Urothelium cell line (cell line): ENCODE measurements at places on chromosomes 6 and 20.

GRCh38 chr6:74734901-74735300 is 471.0 kb downstream of the COL12A1 start:
- no peak for DNase-seq

DNA sequence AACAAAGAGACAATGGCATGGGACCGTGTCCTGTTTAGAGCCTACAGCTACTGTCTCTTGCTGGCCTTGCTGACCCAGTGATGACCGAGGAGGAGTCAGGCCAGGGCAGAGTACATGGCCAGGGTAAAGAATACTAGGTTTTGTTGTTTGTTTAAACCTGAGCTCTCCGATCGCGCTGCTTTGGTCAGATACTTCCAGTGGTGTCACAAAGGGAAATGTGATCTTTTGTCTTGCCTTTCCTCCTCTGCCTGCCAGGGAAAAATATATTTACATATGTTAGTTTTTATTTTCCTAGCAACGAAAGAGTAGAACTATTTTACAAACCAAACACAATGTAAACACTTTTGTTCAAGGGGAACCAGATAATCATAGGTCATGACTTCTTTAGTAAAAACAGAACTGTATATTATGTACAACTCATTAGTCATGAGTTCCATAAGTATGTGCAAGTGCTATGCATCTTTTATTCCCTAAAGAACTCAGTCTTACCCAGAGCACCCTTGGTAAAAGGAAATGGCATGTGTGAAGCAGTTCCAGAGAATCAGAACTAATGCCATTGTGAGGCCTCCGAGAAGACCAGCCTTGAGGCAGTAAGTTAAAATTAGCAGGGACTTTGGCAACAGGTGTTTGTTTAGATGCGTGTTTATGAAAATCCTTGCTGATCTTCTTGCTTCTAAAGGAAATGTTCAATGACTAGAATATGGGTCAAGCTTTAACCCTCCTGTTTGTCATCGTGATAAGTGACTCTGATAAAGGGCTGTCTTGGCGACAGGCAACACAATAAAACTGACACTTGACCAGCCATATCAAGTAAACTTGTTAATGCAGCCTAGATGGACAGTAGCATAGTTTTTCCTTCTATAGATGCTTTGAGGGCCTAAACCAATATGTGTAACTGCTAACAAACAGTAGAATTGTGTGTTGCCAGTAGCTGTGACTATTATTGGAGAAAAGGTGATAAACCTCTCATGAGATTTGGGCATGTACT is 204.6 kb downstream of the NKAIN2 start:
- DNase-seq: no peak

GRCh38 chr6:1940381-1940780 is 305.0 kb downstream of the GMDS start:
- no peak for DNase-seq

GRCh38 chr20:12264711-12265110 is 347.0 kb downstream of the BTBD3 start:
- DNase-seq: no peak

DNA sequence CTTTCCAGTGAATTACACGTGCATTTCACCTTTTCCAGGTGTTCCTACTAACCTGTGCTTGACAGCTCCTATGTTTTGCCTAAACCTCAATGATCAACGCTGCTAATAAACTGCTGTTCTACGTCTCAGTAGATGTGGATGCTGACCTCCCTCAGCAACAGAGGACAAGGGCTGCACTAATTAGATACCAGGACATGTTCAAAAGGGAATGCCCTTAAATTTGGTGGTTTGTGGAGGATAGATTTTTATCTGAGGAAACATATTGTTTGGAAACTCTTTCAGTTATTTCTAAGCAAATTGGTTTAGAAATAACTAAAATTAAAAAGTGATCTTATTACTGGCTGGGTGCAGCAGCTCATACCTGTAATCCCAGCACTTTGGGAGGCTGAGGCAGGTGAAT is 19.1 kb upstream of the ZDHHC14 start:
- DNase-seq: no peak
